ENCODE measurements at places on chromosomes 3 and 15.

DNA sequence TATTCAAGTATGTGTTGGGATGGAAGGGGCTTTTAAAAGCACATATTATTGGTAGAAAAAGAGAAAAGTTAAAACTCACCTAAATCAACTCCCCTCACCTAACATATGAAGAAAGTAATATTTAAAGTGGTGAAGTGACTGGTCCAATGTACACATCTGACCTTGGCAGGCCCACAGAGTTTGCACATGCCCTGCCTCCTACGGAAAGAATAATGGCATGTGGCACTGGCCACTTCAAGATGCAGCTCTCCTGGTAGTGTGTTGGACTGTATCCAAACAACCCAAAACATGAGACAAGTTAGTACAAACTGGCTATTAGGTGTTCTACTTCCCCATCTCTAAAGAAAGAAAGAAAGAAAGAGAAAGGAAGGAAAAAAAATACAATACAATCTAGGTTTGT, 117.1 kb downstream of the MECOM start:
- DNase-seq = no peak

DNA sequence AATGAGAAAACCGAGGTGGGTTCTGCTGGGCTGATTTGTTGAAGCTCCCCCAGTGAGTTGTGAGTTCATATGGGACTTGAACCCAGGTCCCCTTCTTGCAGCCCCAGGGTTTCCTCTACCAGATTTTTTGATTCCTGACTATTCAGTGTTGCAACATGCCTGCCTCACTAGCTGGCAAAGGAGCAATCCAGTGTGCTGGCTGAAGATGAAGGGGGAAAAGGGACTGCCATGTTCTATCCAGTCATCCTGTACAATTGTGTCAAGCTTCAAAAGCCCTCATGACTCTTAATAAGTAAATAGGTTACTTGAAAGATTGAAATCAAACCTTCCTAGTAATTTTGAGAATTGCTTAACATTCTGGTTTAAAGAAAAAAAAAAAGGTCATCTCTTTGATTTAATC, 211.5 kb upstream of the TP63 start:
- no peak for DNase-seq

- no peak for DNase-seq
Observed at GRCh38 chr15:74196175-74196574, 6.4 kb downstream of the STRA6 start.

- DNase-seq = no peak
Observed at GRCh38 chr3:197371591-197372046, 73.2 kb upstream of the DLG1 start.

DNA sequence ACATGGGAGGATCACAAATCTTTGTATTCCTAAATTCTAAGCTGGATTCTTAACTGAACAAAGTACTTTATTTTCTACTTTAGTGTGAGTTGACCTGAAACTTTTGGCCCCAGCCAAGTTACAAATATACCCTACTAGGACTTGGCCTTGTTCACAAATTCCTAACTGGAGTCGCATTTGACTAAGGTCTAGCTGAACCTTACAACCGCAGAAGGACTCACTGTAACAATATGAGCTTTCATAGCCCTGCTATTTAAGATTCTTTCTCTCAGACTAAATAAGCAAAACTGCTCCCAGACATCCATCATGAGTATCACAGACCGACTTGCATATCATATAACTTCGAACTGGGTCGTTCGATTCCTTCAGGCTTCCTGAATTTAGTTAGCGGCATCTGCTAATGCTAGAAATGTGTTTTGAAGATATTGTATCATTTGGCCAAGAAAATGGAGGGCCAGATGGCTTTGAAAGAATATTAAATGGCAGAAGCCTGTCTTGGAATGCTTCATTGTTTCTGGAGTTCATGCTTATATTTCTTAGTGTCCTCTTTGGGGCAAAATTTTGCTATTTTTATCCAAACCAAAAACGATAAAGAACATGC, 28.4 kb upstream of the ADAMTS9 start:
- DNase-seq = no peak
